ENCODE measurements at places on chromosomes 5 and 9.

DNA sequence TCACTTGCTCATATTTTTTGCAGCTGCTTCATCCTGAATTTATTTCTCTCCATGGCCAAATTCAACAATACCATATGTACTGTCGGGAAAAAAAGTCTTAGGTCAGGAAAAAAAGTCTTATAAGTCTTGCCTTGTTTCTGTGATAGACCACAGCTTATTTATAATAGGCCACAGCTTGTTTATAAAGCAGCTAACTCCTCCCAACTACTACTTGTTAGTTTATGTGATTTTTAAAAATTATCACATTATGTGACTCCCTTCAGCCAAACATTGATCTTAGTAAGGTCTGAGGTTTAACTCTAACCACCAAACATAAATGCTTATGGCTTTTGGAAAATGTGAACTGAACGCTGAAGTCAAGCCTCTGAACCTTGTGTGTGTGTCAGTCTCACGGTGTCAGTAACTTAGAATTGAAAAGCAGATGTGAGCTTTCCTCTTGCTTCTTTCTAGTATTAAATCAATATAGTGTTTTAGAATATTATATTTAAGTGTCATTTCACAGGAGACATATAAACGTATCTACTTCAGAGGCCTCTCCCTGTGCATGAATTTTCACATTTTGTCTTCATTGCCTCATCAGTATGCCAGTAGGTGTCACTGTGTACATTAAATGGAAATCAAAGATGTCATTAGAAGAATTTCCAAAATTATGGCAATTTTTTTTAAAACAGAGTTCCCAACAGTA, 51.3 kb downstream of the SNX24 start:
- DNase-seq = no peak

GRCh38 chr9:15103290-15103689, 193.1 kb upstream of the FREM1 start:
- no peak for DNase-seq

DNA sequence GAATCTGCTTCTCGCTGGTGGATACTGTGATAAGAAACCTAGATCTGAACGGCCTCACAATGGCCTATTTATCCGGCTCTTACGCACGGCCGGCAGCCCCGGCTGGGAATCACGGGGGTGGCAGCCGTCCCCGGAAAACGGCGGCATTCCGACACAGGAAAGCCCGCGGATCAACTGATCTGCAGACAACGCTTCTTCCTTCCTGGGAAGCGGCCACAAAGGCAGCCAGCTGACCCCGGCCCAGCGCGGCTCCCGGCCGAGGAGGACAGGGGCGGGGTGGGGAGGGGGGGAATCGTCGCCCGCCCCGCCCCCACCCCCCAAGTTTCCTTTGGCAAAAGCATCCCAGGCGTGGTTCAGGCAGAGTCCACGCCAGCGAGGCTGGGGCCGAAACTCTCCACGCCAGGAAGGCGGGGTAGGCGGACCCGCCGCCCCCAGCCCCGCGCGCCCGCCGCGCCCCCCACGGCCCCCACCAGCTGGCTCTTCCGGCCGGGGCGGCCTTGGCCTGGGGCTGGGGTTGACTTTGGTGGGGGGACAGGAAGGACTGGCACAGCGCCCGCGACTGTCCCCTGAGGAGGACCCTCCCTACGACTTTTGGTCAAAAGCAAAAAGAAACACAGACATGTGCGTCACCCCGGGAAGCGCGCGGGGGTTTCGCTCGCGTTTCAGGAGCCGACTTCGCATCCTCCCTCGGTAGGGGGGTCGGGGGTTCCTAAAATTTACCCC, 247.7 kb upstream of the ANKRD55 start:
- DNase-seq = no peak

DNA sequence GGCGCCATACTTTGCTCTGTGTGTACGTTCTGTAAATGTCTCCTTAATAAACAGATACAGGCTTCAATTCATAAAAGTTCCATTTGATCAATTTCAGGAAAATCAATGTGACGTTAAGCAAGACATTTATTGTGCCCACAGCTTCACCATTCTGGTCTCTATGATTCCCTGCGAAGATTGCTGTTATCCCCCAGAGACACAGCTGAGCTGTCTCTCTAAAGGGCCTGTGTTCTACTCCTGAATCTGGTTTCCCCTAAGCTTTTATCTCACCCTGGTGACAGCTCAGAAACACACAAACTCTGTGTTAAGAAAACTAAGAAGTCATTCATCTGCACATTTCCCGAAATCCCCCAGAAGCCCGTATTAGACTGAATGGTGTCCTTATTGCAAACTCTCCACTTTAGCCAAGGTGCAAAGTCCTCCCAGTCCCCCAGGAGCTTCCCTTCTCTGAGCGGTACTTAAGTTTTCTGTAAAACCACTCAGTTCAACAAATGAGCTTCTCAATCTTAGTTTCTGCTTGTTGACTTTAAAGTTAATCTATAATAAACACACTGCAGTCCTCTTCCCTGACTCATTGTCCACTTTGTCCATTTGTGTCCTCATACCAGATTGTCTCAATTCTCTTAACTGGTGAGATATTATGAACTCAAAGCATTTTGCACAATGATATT, 1.4 kb upstream of the C5orf15 start:
- no peak for DNase-seq

- DNase-seq = no peak
These were observed 1.4 kb downstream of the NEURL1B start for GRCh38 chr5:172642486-172642885.

GRCh38 chr5:173762930-173763329, 125.2 kb upstream of the CPEB4 start:
- no peak for DNase-seq

DNA sequence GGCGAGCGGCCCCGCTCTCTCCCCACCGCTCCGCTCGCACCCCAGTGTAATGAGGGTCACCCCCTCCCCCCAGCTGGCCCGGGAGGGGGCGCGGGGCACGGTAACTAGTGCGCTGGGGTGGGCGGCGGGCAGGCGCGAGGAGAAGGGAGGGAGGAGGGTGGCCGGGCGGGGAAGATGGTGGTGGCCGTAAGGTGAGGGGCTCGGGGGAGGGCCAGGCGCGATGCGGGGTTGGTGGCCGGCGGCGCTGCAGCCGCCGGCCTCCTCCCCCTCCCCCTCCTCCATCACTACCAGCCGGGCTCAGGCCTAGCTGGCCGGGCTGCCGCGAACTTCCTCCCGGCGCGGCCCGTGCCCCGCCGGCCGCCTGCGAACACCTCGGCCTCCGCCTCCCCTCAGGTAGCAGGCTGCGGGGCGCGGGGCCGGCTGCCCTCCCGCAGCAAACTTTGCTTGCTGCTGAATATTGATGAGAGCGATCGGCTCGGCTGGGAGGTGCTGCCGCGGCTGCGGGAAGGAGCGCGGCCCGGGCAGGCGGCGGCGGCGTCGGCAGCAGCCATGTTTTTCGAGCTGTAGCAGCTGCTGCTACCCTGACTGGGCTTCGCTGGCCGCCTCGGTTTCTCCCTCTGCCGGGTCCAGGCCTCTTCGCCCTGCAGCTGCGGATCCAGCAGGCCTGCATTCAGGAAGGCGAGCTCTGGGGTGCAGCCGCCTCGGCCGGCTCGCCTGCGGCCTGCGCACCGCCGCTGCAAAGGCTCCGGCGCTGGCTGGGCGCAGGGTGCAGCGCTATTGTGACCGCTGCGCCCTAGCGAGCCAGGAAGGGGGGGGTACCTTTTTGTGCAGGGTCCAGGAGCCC, 502 bp downstream of the NSD1 start:
- peak; percentile 17 for DNase-seq

DNA sequence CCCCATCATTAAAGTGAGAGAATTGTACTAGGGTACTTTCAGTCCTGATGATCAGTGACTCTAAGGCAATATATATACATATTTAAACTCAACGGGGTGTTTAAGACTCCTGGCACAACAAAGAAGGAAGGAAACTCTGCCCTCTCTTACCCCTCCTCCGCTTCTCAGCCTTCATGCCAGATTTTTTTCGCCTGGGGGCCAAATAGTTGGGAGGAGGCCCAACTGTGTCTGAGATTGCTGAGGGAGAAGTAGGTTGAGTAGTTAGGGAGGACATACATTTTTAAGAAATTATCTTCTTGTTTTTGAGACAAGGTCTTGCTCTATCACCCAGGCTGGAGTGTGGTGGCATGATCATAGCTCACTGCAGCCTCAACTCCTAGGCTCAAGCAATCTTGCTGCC, 127.7 kb upstream of the SHB start:
- no peak for DNase-seq

DNA sequence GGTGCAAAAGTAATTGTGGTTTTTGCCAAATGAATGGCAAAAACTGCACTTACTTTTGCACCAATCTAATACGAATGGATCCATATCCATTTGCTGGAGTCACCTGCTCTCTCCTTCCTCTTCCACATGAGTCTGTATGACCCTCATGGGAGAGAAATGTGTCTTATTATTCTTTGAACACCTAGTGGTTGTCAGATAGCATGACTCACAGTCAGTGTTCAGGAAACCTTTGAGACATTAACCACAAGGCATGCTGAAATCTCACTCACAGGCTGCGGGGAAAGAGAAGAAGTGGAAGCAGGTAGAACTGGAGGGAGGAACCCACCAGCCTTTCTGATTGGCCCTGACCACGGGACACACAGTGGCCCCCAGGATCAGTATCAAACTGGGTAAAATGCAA, 222.8 kb upstream of the KLF4 start:
- no peak for DNase-seq

- no peak for DNase-seq
These were observed 1.9 kb upstream of the MRPS2 start for GRCh38 chr9:135498381-135499126.

DNA sequence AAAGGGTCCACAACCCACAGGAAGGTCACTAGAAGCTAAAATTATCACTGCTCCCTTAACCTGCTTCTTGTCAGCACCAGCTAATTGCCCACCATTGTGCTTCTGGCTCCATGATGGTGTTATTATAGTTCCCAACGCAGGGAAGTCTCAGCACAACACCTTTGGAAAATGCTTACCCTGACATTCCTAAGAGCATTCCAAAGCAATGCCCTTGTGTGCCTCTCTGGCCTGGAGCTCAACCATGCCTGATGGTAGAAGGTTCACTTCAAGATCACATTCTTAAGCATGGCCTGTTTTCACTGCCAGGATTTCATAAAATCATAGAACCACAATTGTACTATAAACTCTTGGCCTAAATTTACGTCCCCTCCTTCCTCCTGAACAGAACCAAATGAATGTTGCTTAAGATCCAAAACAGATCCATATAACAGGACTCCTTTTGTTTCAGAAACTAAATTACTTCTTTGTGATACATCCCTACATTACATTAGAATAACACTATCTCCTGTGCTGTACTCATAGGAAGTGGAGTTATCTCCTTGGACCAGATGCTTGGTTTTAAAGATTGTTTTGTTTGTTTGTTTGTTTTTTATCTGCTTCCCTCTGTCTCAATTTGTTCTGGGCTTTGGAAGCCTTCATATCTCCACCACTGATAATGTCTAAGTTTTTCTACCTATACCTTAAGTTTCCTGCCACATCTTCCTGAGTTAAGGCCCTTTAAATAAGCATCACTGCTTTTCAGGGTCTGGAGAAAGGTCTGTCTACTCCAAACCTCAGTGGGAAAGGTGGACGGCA, 32.1 kb downstream of the ARL15 start:
- no peak for DNase-seq

DNA sequence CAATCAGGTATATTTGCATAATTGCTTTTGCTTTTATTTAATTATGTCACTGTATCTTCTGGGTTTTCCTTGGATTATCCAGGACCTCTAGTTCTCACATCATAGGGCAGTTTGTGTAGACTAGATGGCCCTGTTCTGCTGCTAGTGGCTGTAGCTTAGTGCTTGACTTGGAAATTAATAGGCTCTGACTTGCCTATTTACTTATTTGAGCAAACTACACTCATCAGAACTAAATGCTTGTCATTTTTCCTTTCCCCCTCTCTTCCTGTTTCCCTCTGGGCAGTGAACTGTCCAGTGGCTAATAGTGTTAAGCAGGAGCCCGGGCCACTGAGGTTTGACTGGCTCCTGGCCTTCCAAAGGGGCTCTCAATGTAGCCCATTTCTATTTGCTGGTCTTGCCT, 135.7 kb downstream of the MAN2A1 start:
- DNase-seq = no peak

DNA sequence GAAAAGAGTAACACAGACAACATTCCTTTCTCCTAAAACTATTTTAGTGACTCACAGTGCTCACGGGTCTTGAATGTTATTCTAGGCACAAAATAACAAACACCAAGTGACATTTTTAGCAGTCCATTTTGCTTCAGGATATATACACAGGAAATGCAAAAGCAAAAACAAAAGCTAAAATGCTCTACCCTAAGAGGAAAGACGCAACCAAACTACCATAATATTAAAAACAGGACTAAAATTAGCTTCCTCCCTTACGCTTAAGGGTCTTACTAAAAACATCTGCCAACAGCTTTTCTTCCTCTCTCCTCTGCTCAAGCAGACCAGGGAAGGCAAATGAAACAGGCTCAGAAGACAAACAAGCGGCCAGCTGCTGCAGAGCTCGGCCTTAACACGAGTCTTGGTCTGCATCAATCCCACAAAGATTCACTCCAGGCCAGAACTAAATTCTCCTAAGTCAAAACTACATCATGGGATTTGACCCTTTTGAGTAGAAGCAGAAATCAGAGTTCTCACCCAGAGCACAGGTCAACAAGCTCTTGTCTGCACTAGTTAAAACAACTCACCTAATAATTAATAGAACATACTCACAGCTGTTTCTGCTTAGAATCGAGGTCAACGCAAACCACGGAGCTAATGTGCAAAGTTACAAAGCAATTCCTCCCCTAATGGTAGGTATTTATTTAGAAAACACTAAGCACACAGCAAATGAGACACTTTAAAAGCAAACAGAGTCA, 62.3 kb downstream of the RAPGEF1 start:
- DNase-seq = no peak

DNA sequence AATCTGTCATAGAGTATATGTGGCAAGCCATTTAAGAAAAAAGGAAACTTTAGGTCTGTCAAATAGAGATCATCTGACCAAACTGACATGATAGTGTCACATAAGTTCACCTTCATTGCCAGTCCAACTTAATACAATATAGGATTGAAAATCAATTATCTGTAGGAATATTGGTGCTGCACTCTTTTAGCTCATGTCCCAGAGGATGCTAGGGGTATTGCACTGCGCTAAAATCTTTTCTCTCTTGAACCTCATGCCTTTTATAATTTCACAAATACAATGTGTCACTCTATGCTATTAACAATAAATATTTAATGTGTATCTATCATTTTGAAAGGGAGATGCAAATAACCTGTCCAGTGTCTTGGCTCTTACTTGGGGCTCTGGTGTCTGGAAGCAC, 72.4 kb upstream of the FAM120A start:
- no peak for DNase-seq

DNA sequence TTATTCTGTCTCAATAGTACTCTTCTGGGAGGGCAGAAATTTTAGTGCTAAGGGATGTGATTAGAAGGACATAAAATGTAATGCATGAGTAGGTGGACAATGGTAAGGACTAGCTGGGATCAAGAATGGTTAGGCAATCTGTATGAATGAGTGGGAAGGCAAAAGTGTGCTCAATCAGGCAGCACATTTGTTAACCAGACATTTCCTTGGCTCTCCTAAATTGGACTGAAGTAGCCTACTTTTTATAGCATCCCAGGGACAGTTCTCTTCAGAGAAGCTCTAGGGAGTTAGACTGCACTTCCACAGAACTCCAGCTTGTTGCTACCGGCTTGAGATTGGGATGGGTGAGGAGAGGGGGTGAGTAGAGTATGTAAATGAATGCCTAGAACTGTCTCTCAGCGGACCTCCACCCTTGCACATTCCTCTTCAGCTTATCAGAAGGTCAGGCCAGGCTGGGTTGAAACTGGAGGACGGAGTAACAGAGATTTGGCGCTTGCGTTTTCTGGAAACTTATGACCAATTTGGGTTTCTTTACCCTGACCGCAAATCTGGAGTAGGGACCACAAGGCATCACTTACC, 19.0 kb upstream of the ARL14EPL start:
- no peak for DNase-seq

- DNase-seq = no peak
These were observed 174.0 kb downstream of the RAPGEF6 start for GRCh38 chr5:131460867-131461572.
